Activated T-cell treated with anti-CD3 and anti-CD28 coated beads for 1 hour (primary cell): ENCODE measurements at places on chromosomes 4 and X.

DNA sequence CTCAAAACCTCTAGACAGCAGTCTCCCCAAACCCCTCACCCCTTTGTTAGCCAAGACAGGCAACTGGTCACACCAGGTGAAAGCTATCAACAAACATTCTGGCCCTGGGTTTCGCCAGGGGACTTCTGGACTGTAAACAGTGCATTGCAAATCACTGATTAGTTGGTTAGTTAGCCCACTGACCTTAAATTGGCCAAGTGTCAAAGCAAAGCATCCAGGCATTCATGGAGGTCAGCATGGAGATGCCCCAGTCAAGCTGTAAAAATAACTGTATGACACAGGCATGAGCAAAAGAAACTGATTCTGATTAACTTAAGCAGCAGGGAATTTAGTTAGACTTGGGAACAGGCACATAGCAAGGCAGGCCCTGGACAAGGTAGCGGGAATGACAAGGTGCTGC, 156.0 kb upstream of the TTC29 start:
- no peak for DNase-seq

DNA sequence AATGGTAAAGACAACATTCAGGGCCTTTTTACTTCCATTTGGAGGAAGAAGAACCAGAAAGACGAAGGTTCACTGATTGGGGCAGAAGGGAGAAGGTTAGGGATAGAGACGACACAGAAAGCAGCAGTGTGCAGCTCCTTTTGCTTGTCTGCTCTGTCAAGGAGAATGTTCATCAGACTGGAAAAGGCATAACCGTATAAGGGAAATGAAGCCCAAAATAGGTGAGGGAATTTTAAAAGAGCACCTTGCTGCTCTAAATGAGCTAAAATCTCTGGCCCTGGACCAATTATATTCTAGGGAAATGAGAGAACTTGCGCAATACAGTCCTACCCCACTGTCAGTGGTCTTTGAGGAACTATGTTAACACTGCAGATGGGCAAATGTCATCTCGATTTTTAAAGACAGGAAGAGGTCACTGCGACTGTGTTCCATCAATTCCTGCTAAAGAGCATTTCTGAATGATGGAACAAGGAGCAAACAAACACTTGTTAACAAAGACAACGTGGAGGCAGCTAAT, 909.8 kb upstream of the FTHL17 start:
- no peak for DNase-seq

GRCh38 chrX:102934624-102935023, 2.4 kb upstream of the RAB40AL start:
- no peak for DNase-seq

- no peak for DNase-seq
Observed at GRCh38 chr4:12595986-12596385, 888.2 kb downstream of the RAB28 start.

GRCh38 chrX:126718440-126718839, 101.1 kb upstream of the PRR32 start:
- no peak for DNase-seq

DNA sequence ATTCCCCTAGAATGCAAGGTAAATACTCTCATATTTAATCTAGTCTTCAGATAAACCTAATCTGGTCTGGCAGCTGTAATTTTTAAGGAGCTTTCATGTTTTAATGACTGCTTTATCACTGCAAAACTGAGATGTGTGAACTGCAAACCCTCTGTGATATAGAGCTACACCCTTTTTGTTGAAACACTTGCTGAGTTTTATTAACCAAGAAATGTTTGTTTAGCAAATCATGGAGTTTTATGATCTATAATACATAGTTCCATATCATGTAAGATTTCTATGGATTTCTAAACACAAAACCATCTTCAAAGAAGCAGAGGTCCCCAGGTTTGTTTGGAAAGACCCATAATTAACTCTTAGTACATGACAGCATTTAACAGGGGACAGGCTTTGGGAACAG, 126.4 kb downstream of the BTC start:
- no peak for DNase-seq

GRCh38 chrX:15376956-15377355, 7.3 kb downstream of the VEGFD start:
- DNase-seq: no peak

DNA sequence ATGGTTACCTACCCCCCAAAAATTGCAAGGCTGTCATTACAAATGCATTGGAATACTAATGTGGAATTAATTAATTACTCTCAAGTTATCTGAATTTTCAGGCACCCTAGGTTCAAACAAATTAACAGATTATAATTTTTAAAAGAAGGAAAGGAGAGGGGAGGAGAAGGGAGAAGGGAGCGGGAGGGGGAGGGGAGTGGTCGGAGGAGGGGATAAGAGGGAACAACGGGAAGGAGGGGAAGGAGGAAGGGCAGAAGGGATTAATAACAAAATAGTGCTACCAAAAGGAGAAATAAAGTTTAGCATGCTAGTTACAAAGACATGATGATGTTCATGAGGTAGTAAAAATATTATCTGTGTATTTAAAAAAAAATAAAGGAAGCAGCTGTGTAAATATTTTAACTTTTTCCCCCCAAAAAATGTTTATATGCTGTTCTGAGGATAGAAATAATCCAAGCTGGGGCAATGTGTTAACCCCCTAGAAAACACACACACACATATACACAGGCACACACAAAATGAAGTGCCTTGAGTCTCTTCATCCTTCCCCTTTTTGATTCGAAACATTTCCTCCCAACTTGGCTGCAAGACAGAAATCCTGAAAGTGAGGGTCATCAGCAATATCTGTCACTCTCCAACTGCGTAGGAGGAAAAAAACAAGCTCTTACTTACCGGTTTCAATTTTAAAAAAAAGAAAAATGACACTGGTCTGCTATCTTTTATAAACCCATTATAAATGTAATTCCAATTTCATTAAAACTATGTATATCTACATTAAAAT, 58.8 kb downstream of the PPP3CA start:
- DNase-seq: no peak

DNA sequence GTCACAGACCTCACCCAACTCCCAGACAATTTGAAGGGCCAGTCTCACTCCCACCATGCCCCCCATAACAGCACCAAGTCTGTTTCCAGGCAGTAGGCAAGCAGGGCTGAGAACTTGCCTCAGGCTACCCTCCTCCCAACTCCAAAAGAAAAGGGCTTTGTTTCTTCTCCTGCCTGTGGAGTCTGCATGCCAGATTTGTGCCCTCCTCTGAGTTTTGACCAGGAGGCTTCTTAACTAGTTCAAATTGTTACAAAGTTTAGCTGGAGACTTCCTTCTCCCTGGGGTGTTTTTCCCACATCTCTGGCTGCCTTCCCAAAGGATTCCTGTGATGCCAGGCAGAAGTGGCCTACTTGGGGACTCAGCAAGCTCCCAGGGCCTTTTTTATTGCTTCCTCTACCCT, 29.6 kb downstream of the PBDC1 start:
- DNase-seq: no peak

- peak; percentile 60 for DNase-seq
Observed at GRCh38 chr4:4334798-4335520, 44.9 kb downstream of the ZBTB49 start.

- DNase-seq: no peak
Observed at GRCh38 chrX:14355556-14355955, 173.8 kb upstream of the GLRA2 start.

- DNase-seq: no peak
Observed at GRCh38 chr4:87375719-87376291, 15.2 kb downstream of the HSD17B11 start.

DNA sequence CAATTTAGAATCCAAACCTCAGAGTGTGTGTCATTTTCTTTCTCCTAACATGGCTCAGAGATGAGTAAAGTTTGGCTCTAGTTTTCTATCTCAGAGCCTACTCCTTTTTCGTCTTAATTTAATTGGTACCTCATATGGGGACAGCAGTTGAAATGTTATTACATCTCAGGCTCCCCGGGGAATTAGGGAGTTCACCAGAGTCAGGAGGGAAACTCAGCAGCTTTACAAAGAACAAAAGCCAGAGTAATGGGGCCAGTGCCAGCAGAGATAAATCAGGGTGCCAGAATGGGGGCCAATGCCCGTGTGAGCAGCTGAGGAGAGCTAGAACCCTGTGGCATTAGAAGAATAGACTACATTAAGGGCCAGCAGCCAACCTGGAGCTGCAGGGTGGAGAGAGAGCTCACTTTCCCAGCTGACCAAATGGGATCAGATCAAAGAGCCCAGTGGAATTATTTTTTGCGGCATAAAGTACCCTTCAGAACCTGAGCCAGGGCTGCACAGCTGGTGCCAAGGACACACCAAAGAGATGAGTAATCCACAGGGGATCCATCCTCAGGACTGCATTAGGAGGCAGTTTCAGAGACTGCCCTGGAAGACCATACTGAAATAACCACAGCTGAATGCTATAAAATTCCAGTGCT, 207.1 kb upstream of the DKK2 start:
- DNase-seq: no peak

- no peak for DNase-seq
Observed at GRCh38 chrX:139194571-139195280, 335.8 kb upstream of the F9 start.
